ENCODE measurements at places on chromosomes 6 and 20.

GRCh38 chr6:25477006-25477590, 174.9 kb upstream of the SCGN start:
- DNase-seq = peak; percentile 82

- DNase-seq = no peak
These were observed 605 bp upstream of the PPP1R16B start for GRCh38 chr20:38804682-38805501.

DNA sequence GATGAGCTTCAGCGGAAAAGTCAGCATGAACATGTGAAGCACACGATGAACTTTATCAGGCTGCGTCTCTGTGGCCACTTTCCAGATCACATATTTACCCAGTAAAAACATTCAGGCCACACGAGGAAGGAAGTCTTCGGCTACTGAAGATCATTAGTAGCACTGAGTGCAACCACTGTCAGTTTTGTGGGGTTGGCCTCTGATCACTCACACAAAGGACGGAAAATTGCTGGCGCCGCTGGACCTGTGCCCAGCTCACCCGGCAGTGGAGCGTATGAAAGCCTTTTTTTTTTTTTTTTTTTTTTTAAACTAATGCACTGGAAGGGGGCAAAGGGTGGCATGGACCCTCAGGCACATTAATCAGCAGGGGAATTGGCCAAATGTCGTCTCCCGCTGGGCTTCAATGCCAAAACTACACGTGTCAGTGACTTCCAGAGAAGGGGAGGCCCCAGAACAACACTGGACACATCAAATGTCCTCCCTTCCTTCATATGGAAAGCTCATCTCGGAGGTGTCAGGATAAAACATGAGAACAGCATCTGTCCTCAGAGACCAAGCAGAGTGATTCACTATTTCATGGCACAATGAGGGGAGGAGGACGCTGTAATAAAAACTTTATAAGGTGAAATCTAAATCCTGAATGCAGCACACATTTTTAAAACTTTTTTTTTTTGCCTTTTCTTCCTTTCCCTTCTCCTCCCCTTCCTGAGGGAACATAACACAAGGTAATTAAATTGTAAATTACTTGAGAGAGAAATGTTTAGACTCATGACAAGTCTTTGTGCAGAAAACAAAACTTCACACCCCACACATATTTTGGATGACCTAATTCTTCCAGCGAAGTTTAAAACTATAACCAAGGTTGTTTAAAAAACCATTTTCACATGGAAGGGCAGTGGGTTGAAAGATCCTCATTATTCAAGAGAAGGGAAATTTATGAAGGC, 223.4 kb downstream of the FOXC1 start:
- DNase-seq = peak; percentile 34

DNA sequence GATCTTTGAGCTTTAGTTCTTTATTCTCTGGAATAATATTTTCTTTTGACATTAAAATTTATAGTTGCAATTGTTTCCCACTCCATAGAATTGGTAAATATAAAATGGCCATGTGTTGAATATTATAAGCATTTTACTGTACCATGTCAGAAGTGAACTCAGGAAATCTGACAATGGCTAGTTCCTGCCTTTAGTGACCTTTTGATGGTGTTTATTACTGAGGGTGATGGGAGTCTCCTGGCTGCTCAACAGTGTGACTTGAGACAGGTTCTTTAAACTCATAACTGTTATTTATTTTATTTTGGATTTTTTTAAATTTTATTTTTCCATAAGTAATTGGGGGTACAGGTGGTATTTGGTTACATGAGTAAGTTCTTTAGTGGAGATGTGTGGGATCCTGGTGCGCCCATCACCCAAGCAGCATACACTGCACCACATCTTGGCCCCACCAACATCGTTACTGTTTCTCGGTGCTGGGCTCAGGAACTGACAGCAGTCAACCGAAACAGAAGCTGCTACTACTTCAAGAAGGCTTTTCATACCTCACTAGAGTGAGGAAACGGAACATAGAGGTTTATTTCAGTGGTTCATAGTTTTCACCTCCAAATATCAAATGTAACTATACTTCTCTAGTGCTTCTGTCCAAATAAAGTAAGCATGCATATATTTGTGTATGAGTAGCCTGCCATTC, 90.4 kb downstream of the PLEKHG1 start:
- no peak for DNase-seq

GRCh38 chr6:117502580-117502979, 20.1 kb downstream of the DCBLD1 start:
- peak; percentile 60 for DNase-seq

DNA sequence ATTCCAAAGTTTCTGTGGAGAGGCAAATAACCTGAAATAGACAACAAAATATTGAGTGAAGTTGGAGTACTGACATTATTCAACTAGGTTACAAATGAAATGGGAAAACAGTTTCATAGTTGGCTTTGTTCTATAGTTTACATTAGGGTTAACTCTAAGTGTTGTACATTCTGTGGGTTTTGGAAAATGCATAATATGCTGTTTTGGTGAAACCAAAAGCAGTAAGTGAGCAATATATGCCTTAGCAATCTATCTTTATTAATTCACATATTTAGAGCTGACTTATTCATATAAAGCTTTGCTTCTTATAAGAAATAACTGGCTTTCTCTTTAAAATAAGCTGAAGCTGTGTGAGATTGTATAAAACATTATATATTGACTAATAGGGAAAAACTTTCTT, 157.5 kb upstream of the AHI1 start:
- peak; percentile 7 for DNase-seq

GRCh38 chr6:88266126-88266525, 100.0 kb upstream of the CNR1 start:
- DNase-seq = no peak

DNA sequence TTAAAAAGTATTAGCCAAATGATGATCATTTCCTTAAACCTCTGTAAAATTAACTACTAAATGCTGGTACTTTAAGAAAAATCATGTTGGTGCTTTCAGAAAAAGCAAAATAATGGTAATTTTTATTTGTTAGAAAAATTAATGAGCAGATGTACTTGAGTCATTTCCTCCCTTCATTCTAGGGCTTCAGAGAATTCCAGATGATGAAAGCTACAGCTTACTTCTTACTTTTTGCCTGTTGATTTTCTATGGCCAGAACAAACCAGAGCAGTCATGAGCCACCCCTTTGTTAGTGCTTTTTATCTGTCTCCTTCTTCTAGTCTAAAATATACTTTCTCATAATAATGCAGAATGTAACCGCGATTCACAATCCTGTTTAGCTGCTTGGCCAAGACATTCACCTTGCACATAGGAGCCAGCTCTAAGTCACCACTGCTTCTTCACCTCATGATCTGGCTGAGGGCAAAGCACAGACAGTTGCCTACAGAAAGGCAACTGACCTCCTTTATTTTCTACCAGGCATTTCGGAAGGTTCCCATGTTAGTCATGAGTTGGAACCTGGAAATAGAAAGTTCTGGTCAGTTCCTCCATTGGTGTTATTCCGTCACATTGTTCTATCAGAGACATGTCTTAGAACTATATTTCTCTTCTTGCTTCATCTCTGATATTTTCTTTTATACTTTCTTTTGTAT, 43.5 kb upstream of the TINAG start:
- DNase-seq = peak; percentile 15

- no peak for DNase-seq
These were observed 319.6 kb upstream of the QKI start for GRCh38 chr6:163094881-163095280.

DNA sequence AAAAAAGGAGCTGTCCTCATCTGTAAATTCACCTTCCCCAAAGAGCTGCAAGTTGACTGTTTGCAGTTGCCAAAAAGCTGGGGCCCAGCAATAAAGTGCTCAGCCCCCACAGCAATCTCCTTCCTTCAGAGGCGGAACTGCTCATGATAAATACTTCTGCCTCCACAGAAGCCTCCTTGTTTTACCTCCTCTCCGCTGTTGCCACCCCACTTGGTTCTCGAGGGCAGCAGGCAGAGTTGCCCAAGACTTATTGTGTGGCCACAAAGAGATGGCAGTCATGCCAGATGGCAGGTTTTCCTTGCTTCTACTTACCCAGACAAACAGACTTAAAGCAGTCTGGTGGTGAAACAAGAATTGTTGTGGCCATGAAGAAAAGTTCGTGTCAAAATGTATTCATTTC, 66.3 kb downstream of the SLX4IP start:
- DNase-seq = no peak

GRCh38 chr6:87213364-87213763, 58.0 kb downstream of the ZNF292 start:
- DNase-seq = no peak

DNA sequence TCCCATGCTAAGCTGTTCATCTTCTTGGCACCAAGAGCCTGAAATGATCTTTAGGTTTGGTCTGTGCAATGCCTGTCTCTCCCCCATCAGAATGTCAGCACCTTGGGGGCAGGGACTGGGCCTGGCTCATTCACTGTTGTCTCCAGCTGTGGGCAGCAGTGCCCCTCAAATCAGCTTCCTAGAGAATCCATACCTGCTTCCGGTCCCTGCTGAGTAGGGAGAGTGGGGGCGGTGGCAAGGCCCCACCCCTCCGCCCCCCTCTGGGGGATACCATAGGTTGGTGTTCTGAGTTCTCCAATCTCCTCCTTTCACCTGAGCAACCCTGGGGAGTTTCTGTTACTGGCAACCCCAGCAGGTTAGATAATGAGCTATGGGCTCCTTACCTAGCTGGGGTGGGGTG, 19.2 kb upstream of the SPDEF start:
- DNase-seq = no peak

DNA sequence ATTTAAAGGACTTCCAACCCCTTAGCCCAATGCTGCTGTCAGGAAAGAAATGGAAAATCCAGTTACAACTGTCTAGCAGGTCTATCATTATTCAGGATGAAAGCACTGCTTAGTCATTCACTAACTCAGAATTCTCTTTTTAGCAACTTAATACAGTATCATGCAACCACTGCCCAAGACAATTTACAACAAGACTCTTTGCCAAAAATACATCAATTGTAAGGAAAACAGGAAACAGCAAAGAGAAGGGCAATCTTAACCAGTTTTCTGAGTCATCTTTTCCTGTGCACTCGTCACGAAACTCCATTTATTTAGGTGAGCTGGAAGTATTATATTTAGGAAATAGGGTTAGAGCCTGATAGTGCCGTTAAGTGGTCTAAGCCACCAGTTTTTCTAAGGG, 1197.7 kb upstream of the CITED2 start:
- peak; percentile 99 for DNase-seq

DNA sequence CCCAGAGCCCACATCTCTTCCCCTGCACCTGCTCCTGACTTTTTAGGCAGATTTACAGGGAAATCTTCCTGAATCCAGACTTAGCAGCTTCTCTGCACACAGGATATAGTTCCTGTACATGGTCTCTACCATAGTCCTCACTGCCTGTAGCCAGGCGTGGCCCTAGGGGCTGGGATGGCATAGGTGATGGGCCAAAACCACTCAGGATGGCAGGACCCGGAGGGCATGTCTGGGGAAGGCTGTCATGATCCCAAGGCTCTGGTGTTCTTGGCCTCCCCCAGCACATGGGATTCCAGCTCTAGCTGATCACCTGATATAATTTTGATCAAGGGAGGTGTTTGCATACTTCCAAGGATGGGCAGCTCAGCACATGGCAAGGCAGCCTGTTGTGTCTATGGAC, 58.0 kb downstream of the TOX2 start:
- DNase-seq = no peak

DNA sequence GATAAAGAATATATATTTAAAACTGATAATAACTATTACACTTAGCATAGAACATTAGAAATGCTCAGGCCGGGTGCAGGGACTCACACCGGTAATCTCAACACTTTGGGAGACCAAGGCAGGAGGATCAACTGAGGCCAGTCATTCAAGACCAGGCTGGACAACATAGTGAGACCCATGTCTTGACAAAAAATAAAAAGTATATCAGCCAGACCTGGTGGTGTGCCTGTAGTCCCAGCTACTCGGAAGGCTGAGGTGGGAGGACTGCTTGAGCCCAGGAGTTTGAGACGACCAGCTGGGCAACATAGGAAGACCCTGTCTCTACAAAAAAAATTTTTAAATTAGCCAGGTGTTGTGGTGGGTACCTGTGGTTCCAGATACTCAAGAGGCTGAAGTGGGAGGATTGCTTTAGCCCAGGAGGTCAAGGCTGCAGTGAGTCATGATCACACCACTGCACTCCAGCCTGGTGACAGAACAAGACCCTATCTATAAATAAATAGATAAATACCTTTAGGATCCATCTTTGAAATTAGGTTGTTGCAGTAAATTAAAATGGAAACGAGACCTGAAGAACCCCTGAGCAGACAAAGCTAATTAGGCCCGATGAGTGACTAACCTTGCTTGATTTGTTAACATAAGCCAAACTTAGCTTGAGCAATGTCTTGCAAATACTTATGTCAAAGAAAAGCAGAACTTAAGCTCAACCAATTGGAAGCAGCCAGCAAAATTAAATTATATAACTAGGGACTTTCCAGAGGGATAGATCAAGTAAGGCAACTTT, 75.8 kb upstream of the E2F3 start:
- DNase-seq = no peak

- DNase-seq = no peak
These were observed 577.1 kb downstream of the DOK5 start for GRCh38 chr20:55052459-55052858.

- DNase-seq = no peak
These were observed 28.5 kb downstream of the GMDS start for GRCh38 chr6:2216794-2217383.

DNA sequence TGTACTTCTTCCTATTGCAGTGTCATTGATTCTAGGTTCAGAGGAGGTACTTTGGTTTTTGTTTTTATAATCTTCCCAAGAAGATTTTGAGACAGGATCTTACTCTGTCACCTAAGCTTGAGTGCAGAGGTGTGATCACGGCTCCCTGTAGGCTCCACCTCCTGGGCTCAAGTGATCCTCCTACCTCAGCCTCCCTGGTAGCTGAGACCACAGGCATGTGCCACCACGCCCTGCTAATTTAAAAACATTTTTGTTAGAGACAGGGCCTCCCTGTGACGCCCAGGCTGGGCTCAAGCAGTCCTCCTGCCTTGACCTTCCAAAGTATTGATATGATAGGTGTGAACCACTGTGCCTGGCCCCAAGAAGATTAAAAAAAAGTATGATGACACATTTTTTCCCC, 3.4 kb upstream of the SLC17A5 start:
- no peak for DNase-seq

- no peak for DNase-seq
These were observed 323.0 kb downstream of the ESR1 start for GRCh38 chr6:152130441-152130840.

- DNase-seq = no peak
These were observed 101.3 kb downstream of the MYB start for GRCh38 chr6:135282395-135282794.

- DNase-seq = peak; percentile 79
These were observed 24.7 kb downstream of the TBC1D7 start for GRCh38 chr6:13303668-13304017.

DNA sequence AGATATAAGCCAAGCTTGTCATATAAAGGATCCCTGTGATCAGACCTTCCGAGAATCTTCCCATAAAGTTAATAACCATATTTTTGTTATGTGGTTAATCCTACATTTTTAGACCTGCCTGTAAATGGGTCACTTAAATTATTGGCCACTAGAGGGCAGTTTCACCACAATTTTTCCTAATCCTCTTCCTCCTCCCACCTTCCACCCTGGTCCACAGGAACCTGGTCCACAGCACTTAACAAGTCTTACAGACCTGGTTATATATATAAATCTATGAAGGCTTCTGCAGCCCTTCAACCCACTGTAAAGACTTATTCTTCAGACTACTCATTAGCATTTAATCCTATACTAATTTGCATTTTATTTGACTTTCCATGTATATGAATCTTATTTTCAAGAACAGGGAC, 28.3 kb downstream of the MRS2 start:
- DNase-seq = peak; percentile 43

All from fibroblast of skin of right biceps (primary cell).